ENCODE measurements at places on chromosomes 7 and 10.

- DNase-seq: no peak
These were observed 308.1 kb downstream of the WDR37 start for GRCh38 chr10:1364151-1364910.

- DNase-seq: no peak
These were observed 215.5 kb downstream of the THSD7A start for GRCh38 chr7:11616466-11616865.

- DNase-seq: no peak
These were observed 39.6 kb upstream of the CABCOCO1 start for GRCh38 chr10:61623161-61623560.

DNA sequence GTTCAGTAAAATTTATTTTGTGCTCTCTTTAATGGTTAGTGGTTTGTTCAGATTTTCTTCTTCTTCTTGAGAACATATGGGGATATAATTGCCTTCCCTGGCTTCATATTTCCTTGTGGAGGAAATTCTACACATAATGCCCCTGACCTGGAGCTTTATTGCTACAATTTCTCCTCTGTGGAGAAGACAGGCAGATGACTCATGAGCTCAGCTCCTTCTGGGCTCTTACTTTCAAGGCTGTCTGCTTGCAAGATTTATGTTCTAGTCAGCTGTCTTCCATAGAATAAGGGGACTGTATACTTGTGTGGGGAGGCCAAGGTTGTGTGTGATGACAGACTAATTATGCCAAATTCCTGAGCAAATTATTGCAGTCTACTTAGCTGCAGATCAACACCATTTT, 1.6 kb downstream of the LRRD1 start:
- no peak for DNase-seq

- DNase-seq: no peak
These were observed 29.2 kb downstream of the COA1 start for GRCh38 chr7:43700059-43700501.

DNA sequence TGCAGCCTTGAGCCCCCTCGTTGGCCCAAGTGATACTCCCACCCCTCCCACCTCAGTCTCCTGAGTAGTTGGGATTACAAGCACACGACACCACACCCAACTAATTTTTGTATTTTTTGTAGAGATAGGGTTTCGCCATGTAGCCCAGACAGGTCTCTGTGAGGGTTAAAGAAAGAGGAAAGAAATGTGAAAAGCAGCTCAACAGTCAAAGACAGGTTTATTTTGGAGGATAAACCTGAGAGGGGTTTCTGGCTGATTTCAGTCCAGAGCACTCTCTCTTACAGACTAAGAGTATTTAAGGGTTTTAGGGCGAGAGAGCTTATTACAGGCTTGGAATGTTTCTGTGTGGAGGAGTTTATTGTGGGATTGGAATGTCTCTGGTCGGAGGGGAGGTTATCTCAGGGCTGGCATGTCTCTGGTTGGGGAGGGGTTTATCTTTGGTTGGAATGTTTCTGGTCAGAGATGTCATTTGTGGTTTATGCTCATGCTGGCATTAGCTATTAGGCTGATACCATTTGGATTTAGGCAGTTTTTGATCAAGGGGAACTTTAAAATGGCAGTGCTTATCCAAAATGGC, 26.1 kb upstream of the SNX10 start:
- DNase-seq: no peak

- DNase-seq: no peak
These were observed 2.7 kb upstream of the UNCX start for GRCh38 chr7:1229956-1230355.

DNA sequence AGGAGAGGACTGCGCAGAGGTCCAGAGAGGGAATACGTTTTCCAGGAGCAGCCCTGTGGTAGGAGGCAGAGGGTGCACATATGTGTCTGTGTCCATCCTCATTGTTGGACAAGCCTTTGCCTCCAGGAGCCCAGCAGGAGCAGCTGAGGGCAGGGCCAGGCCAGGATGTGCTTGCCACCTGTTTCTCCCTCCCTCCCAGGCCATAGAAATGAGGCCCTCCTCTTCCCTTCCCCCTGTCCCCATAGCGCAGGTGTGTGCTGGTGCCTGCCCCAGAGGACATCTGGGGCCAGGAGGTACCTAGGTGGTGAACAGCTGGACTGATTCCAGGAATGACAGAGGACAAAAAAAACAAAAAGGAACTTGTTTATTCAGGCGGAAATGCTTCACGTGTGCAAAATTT, 10.5 kb upstream of the CXCL12 start:
- DNase-seq: no peak

- no peak for DNase-seq
These were observed 108.0 kb downstream of the GRK5 start for GRCh38 chr10:119315128-119316001.

DNA sequence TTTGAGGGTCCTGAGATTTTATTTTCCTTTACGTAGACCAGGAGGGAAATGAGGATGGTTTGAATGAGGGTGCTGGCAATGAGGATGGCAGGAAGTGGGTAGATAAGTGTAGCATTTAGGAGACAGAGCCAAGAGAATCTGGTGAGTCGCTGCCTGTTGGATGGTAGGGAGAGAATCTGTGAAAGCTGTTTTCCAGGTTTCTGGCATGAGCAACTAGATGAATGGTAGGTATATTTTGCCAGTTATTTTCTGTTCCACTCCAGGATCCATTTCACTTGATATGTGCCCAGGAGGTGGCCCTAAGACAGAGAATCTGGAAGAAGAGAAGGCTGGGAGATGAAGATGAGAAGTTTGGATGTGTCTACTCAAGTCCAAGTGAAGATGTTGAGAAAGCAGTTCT, 63.3 kb upstream of the VIPR2 start:
- no peak for DNase-seq

DNA sequence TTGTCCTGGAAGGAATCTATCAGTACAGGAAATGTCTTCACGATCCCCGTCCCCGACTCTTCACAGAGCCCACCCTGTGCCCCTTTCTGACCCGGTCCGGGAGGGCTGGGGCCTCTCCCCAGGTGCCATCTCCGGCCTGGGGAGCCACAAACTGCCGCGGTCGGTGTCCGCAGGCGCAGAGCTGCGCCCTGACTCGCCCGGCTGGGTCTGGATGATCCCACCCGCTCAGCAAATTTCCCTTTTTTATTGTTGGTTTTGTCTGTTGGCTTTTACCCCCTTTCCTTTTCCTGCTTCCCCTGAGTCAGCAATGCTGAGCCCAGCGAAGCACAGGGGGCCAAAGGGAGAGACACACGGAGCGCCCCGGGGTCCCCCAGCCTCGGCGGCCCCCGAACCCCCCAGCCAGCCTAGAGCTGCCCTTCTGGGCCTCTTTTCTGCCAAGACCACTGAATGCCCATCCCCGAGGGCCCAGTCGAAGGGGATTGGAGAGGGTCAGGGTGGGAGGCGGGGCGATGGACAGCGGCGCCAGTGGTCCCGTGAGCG, 30.9 kb downstream of the LEP start:
- DNase-seq: no peak
